Left renal pelvis (tissue), 4 donors: ENCODE measurements at places on chromosomes 4 and X. TPM values are rescaled to one million over a fixed set of nuclear protein-coding genes. Genes with fewer than 3 reads are reported as not detected.

BBS12 gene
- polyA plus RNA-seq: 4.5 TPM

LNX1 gene
- polyA plus RNA-seq: 19.4 TPM

PCDH7 gene
- 17.2 TPM for polyA plus RNA-seq

DNA sequence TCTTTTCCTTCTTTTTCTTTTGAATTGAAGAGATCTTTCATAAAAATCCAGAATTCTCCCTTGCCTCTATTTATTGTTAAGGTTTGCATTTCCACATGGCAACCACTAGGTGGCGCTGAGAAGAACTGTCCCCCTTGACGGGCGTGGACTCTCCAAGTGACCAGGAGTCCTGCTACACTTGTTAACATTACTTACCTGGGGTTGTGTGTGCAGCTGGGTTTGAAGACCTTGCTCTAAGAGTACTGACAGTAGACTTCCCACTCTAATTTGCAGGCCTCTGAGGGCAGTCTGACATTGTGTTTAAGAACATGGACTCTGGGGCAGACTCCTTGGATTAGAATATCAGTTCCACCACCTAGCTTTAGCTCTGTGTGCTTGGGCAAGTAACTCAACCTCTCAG, 52.8 kb downstream of the GPRIN3 start:
- DNase-seq: no peak

GRCh38 chr4:26010304-26010703, 96.3 kb downstream of the SMIM20 start:
- no peak for DNase-seq

TASL gene
- polyA plus RNA-seq: 0.46 TPM

- no peak for DNase-seq
Measured at GRCh38 chrX:53115550-53115874, 21.6 kb downstream of the KANTR start.
